Posterior cingulate gyrus (tissue), 11 donors: ENCODE measurements at places on chromosomes 13 and 19.

DNA sequence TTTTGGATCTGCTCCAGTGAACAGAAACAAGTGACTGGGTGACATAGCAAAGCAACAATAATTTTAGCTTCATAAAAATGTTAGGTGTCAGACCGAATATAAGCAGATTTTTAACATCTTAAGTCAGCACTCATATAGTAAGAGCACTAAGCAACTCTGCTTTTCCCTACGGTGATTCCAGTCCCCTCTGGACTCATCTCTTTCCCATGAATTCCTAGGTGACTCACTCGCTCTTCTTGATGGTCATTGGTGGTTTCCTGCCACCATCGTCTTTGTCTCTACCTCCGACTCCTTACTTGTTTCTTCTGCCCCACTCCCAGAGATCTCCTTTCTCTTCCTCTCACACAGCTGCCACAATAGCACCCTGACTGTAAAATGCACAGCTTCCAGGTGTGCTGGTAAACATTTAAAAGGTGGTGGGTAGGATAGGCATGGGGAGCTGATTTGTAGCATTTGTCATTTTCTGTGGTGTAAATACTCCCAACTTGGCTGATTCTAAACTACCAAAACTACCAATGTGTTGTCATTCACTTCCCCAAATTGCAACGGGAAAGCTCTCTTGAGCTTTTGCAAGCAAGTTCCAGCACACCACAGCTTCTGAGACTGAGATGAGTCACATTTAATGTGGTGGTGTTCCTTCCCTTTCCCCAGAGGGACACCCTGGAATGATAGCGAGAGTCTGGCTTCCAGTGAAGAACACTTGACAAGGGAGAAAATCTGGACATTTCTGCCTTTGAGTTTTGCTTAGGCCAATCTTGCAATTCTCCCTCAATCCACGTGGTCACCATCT is 42.8 kb upstream of the CLDN10 start:
- DNase-seq, result no peak

DNA sequence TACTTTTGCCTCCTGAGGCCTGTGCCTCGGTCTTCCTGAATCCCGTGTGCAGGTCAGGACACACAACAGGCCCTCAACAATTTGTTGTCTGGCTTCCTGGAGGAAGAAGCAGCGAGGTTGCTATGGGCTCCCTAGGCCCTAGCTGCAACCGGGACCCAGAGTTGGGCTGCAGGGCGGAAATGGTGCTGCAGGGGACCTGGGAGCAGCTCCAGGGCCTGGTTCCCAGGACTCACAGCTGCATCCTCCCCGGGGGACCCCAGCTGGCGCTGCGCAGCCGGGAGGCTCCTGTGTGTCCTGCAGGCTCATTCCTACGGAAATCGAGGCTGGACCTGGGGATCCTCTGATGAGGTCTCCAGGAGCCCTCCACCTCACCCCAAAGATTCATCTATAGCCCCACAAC is 999 bp upstream of the TNFAIP8L1 start:
- no peak for DNase-seq

DNA sequence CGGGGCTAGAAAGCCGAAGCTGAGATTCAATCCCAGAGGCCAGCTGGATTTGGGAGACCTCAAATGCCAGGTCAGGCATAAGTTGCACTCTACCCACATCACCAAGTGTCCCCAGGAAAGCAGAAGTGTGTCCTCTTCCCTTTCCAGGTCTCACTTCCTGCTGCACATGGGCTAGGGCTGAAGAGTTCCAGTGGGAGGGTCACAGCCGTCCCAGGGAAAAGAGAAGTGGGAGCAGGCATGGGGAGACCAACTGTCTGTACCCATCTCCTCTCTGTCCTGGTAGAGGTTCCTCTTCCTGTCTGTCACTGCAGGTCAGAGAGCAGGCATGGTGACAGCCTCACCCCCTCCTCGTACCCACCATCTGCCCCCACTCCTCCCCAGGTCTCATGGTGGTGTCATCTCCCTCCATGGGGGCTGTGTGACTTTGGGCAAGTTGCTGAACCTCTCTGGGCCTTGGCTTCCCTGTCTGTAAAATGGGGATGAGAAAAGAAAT is 14.8 kb downstream of the AXL start:
- DNase-seq, result no peak

DNA sequence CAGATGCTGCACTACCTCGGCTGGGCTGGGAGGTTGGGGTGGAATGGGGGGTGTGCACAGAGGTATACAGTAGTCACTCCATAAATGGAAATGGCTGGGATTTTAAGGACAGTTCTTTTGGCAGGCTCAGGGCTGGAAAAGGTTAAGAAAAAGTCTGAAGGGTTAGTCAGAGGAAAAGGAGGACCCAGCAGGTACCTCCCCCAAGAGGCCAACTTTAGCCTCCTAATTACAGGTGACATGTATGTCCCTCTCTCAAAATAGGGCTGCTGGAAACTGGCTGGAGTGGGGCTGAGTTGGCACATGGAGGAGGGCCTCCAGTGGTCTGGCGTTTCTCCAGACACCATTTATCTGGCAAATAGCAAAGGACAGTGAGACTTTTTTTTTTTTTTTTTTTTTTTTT is 994 bp downstream of the CCDC194 start:
- DNase-seq, result no peak

- no peak for DNase-seq
These were observed 97.5 kb downstream of the INSR start for GRCh38 chr19:7196763-7197118.

GRCh38 chr19:47826800-47827199 is 5.1 kb downstream of the CRX start:
- DNase-seq, result no peak
